OCI-M1 (cell line): ENCODE measurements at places on chromosomes 16 and 17.
A peak's percentile ranks its signal among the peaks of the same experiment; 100 is the strongest.

GRCh38 chr17:81066771-81067315 lies 31.9 kb downstream of the BAIAP2 start:
- DNase-seq = no peak

GRCh38 chr17:76972046-76972641 lies 103.9 kb downstream of the MGAT5B start:
- no peak for DNase-seq

GRCh38 chr16:73066927-73067670 lies 19.2 kb upstream of the ZFHX3 start:
- DNase-seq = no peak

- DNase-seq = peak; percentile 98
Observed at GRCh38 chr17:67374329-67375053, 2.6 kb upstream of the PITPNC1 start.
